ENCODE measurements at places on chromosomes 11 and 22.

- no peak for DNase-seq
Observed at GRCh38 chr22:45166932-45167331, 3.2 kb downstream of the NUP50 start.

- no peak for DNase-seq
Observed at GRCh38 chr11:6225896-6226295, 8.5 kb downstream of the FHIP1B start.

DNA sequence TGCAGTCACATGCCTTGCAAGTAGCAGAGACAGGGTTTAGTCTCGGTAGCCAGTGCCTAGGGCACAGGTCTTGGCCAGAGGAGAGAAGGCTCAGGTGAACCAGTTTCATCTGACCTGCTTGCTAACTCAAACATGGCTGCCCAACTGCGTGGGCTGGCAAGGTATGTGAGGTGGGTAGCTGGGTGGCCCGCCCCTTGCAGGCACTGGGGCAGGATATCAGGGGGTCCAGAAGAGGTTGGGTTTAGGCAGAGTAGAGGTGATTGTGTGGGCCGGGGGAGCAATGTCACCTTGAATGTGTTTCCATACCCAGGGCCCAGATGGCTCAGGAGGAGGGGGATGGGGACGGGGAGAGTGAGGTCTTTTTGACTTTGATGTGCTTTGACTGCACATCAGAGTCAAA lies 37.7 kb downstream of the ST3GAL4 start:
- DNase-seq = no peak

GRCh38 chr22:45254388-45254787 lies 13.7 kb upstream of the KIAA0930 start:
- DNase-seq = no peak

DNA sequence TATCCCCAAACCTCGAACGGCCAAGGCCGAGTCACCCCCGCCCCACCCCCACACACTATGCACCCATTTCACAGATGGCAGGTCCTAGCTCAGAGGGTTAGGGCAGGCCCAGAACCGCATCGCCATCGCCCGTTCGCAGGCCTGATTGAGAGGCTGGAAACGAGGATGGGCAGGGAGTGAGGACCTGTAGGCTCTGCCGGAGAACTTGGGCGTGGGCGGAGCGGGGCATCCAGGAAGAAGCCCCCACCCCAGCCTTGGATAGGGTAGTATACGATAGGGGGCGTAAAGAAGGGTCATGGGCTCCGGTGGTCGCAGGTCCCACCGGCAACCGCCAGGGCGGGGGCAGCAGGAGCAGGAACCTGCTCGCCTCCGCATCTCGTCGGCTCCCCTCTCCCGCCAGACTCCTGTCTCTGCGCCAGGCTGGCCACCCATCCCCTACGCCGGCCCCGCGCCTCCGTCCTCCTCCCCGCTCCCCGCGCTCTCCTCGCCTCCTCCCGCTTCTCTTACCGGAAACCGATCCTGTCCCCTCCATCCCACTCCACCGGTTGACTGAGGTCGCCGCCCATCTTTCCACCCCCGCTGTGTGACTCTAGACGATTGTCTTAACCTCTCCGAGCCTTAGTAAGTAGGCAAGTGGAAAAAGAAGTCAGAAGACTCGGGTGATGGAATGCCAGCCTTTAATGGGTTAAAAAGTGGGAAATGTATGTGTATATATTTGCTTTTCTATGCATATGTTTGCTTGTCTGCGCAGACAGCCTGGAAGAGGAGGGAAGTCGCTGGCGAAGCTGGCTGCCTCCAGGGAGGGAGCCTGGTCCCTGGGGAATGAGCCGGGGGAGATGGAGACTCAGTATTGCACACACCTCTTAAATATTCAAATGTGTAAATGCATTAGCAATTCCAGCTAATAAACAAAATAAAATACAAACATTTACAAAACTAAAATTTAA lies 52.8 kb downstream of the CYTH4 start:
- DNase-seq = no peak

DNA sequence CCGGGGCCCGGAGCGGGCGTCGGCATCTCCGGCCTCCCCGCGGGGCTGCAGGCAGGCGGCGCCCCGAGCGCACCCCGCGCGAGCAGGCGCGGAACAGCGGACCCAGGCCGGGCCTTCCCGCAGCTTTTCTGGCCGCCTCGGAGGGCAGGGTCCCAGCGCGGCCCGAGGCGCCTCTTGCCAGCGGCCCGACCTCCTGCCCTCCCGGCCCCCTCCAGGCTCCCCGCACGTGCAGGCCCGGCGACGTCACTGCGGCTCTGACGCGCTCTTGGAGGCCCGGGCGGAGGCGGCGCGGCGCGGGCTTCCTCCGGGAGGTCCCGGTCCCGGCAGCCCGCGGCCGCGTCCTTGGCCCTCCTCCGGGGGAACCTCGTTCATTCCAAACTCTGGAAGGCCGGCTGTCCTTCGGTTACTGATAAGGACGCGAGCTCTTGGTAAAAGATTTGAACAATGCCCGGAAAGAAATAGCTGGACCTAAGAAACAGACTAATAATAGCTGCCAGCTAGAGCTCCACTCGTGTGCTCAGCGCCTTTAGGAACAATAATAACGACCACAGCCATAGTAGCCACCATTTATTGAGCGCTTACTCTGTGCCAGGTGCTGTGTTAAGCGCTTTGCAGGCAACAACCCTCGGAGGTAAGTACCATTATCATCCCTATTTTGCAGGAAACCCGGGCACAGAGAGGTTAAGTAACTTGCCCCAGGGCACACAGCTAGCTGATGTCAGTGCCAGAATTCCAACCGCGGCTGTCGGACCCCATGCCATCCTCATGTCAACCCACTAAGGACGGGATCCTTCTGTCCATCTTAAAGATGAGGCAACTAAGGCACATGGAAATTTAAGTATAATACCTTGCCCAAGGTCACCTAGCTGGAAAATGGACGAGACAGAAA lies 39.1 kb upstream of the CREB3L1 start:
- peak; percentile 55 for DNase-seq

All from CD8-positive, alpha-beta memory T cell (primary cell).